Sigmoid colon (tissue), 7 donors: ENCODE measurements at places on chromosomes 5 and 9.

DNA sequence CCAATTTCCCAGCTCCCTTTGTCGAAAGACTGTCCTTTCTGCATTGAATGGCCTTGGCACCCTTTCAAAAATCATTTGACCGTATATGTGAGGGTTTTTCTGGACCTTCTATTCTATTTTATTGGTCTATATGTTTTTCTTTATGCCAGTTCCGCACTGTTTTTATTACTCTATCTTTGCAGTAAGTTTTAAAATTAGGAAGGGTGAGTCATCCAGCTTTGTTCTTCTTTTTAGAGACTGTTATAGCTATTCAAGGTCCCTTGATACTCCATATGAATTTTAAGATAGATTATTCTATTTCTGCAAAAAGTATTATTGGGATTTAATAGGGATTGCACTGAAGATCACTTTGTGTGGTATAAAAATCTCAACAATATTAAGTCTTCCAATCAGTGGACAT lies 44.2 kb upstream of the STARD4 start:
- DNase-seq: no peak

DNA sequence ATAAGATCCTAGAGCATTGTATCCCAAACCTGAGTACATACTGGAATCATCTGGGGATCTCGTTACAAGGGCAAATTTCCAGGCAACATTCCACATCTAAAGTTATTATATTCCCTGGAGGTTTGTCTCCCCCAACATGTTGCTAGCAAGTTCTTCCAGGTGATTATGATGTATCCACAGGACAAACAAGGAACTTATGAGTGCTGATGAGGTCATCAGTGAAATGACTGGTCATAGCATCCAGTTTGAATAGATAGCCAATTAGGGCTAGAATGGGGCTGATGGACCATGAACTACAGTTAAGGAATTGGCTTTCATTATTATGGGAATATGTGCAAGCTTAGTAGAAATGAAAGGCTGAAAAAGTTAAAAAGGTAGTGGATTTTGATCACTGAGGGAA lies 115.2 kb downstream of the CWC27 start:
- no peak for DNase-seq

GRCh38 chr5:83331842-83332241 lies 139.7 kb upstream of the VCAN start:
- DNase-seq: no peak

DNA sequence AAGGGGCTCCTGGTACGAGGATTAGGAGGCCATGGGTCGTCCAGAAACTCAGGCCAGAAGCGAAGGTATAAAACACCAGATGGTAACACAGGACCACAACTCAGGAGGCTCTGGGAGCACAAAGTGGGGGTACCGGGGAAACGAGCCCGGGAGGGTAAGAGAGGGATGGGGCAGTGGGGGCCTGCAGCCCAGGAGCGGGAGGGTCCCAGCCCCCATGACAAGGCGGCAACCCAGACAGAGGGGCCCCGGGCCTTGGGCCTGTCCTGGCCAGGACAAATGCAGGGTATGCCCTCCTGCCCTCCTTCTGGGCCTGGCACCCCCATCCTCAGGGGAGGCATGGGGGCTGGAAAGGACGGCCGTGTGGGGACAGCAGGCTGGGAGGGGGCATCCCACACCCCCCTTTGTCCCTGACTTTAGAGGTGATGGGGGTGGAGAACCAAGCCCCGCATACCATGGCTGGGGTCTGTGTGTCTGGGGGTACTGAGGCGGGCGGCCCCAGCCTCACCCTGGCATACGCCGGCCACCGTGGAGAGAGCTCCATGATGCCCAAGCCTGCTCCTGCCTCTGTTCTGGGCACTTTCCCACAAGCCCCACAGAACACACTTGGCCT lies 47.0 kb upstream of the EXOC3 start:
- DNase-seq: peak; percentile 28

GRCh38 chr5:151227918-151228447 lies 4.1 kb upstream of the CCDC69 start:
- no peak for DNase-seq

DNA sequence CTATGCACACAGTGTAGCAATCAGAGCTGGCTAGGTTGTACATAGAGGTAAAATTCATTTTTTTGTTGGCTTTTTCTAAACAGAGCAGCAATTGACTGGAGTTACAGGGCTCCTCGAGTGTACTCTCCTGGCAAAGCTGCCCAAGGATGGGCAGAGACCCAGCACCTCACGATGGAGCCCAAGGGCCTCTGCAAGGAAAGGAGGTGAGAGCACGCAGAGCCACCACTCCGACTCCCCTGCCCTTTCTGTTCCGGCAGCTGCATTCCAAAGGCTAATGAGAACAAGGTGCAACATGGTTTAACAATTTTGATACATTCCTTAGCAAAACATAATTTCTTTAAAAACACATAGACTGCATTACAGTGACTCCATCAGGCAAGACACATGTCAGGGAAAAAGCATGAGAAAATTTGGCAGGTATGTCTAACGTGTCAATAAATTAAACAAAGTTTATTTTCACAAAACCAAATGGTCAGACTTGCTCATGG lies 47.5 kb downstream of the SAXO1 start:
- DNase-seq: no peak

DNA sequence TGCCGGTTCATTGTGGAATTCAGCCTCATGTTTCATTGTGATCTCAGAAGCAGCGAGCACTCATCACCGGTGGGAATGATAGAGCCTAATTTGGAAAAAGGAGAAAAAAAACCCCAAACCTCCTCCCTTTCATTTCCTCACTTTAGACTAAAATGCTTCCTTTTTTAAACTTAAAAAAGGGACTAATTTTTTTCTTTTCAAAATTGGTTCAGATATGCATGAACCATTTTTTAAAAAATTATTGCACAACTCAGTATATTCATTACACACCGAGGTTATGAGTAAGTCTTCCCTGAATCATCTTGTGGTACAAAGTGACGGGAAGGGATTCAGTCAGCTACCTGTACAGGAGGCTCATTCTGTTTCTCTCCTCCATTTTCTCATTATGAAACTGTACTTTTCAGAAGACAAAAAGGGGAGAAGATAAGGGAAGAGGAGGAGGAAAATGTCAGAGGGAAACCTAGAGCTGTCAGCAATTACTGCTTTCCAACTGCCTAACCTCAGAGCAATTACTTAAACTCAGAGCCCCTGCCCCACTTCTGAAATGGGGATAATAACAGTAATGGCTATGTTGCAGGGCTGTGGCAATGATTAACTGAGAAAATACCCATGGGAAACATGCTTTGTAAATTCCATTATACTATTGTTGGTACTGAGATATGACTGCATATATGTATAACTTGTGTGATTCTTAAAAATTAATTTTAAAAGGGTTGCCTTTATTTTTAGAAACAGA lies 24.0 kb downstream of the GALNT10 start:
- no peak for DNase-seq

- DNase-seq: no peak
Observed at GRCh38 chr9:73782166-73782565, 630.5 kb downstream of the ANXA1 start.

DNA sequence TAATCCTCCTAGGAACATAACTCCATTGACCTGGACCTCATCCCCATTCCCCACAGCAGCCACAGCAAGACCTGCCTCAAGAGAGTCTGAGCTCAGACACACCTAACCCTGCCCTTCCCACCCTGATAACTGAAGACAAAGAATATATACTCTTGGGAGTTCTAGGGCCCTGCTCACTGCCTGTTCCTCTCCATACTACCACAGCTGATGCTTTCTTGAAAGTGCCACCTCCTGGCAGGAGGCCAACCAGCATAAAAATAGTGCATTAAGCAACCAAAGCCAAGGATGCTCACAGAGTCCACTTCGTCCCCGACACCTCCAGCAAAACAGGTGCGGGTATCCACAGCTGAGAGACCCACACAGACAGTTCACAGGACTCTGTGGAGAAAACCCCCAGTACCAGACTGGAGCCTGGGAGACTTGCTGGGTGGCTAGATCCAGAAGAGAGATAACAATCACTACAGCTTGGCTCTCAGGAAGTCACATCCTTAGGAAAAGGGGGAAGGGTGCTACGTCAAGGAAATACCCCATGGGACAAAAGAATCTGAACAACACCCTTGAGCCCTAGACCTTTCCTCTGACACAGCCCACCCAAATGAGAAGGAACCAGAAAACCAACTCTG lies 23.5 kb downstream of the FAM114A2 start:
- DNase-seq: no peak

DNA sequence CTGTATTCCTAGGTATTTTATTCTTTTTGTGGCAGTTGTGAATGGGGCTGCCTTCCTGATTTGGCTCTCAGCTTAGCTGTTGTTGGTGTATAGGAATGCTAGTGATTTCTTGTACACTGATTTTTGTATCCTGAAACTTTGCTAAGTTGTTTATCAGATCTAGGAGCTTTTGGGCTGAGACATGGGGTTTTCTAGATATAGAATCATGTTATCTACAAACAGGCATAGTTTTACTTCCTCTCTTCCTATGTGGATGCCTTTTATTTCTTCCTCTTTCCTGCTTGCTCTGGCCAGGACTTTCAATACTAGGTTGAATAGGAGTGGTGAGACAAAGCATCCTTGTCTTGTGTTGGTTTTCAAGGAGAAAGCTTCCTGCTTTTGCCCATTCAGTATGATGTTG lies 129.9 kb downstream of the DMXL1 start:
- DNase-seq: no peak

GRCh38 chr5:158559066-158559465 lies 540.6 kb downstream of the EBF1 start:
- DNase-seq: no peak

DNA sequence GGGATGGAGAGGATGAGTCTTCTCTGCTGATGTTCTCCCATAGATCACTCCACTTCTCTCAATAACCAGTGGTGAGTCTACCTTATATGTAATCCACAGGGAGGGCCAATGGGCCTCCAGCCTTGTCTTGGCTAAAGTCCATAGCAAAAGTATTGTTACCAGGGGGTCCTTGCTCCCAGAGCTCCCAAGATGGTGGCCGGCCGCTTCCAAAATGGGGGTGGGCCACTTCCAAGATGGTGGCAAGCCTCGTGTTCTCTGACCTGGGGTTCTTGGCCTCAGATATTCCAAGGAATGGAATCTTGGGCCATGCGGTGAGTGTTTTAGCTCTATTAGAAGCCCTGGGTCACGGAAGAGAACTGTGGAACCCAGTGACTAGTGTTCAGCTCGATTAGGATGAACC lies 12.0 kb upstream of the SLC24A2 start:
- no peak for DNase-seq

DNA sequence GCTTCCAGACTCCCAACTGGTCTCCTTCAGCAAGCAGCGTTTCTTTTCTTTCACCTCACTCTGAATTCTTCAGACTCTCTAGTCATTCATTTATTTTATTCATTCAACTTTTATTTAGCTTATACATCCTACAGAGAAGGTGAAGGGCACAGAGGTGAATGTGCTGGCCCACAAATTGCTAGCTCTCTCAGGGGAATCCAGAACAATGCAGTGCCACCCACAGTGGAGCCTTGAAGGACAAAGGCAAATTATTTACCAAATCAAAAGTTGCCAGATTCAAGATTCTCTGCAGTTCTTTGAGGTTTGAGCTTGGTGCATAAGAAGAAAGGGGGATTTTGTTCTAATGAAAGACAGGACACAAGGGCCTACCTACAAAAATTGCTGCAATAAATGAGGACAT lies 29.7 kb downstream of the GRIA1 start:
- DNase-seq: no peak

DNA sequence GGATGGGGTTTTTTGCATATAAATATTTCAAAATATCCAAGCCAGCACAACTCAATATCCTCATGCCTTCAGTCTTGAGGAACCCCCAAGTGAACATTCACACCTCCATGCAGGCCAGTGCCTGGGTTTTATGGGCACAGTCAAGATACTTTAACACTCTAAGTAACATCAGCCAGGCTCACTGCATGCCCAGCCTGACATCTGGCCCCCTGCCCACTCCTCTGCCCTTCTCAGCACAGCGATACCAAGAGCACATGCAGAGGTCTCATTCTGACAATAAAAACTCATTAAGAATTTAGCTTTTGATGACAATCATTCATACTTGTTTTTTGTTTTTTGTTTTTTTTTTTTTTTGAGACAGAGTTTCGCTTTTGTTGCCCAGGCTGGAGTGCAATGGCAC lies 250.0 kb downstream of the CWC27 start:
- DNase-seq: peak; percentile 79

DNA sequence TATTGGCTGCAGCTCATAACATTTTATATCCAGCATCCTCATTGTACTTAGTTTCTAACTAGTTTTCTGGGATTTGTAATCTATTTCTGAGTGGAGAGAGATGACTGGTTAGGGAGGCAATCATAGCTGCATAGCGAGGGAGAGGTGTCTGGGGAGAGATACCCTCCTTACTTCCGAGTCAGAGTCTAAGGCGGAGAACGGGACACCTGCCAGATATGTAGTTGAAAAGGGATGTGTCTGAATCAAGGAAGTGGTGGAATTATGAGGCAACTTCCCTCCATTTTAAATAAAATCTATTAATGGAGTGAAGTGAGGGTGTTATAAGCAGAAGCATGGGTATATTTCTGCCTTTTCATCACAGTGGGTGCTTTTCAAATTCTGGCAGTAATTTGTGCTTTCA lies 126.5 kb downstream of the MAST4 start:
- no peak for DNase-seq
